ENCODE measurements at places on chromosomes 3 and 15. TPM values are rescaled to one million over a fixed set of nuclear protein-coding genes. Genes with fewer than 3 reads are reported as not detected.

GRCh38 chr3:64815195-64815631 is 127.4 kb upstream of the ADAMTS9 start:
- H3K36me3 ChIP-seq = no peaks in the 10 kb centered on the region
- H3K4me1 ChIP-seq = peaks cover 35% of the 10 kb centered on the region
- H3K4me3 ChIP-seq = no peak overlapping the region
- H3K27me3 ChIP-seq = no peaks in the 10 kb centered on the region

- H3K4me3 ChIP-seq = no peak overlapping the region
- no peak for DNase-seq
- peaks cover 41% of the 10 kb centered on the region for H3K4me1 ChIP-seq
- no peaks in the 10 kb centered on the region for H3K27me3 ChIP-seq
- H3K36me3 ChIP-seq = peaks cover 59% of the 10 kb centered on the region
- H3K27ac ChIP-seq = no peak overlapping the region
These were observed 1.8 kb upstream of the PLA2G4B start for GRCh38 chr15:41836713-41837454.

Gene NPAP1
- 0.11 TPM for polyA plus RNA-seq

DNA sequence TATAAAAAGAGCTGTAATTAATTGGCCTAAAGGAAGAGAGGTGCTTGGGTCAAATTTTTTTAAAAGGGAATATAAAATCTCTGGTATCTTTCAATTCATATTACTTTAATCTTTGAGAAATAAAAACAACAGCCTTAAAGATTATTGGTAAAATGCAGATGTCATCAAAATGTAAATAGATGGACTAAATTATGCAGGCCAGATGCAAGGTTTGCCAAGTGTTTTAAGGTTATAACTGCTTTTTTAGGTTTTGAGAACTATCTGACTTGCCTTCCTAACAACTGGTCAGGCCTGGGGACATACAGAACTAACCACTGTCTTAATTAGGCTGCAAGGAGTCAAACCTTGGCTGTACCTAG is 20.0 kb upstream of the OR5H1 start:
- H3K4me1 ChIP-seq = no peaks in the 10 kb centered on the region
- no peaks in the 10 kb centered on the region for H3K27me3 ChIP-seq
- H3K36me3 ChIP-seq = no peaks in the 10 kb centered on the region

GRCh38 chr15:70196372-70197316 is 98.9 kb upstream of the TLE3 start:
- no peaks in the 10 kb centered on the region for H3K36me3 ChIP-seq
- H3K27ac ChIP-seq = peak overlapping the region; percentile 33

DNA sequence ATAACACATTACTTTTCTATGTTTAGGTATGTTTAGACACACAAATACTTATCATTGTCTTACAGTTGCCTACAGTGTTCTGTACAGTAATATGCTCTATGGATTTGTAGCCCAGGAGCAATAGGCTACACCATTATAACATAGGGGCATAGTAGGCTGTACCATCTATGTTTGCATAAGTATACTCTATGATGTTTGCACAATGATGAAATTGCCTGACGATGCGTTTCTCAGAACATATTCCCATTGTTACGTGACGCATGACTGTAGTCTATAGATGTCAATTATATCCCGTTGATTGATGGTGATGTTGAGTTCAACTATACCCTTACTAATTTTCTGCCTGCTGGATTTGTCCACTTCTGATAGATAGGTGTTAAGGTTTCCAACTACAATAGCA is 139.4 kb upstream of the PFN2 start:
- H3K4me3 ChIP-seq = no peak overlapping the region
- no peaks in the 10 kb centered on the region for H3K36me3 ChIP-seq
- no peak overlapping the region for H3K27ac ChIP-seq
- no peak for DNase-seq

- no peaks in the 10 kb centered on the region for H3K27me3 ChIP-seq
- H3K4me3 ChIP-seq = no peak overlapping the region
- no peak for DNase-seq
- H3K27ac ChIP-seq = no peak overlapping the region
These were observed 22.8 kb downstream of the SLC12A6 start for GRCh38 chr15:34314491-34315490.

Gene AMIGO3
- polyA plus RNA-seq = 3.7 TPM

DNA sequence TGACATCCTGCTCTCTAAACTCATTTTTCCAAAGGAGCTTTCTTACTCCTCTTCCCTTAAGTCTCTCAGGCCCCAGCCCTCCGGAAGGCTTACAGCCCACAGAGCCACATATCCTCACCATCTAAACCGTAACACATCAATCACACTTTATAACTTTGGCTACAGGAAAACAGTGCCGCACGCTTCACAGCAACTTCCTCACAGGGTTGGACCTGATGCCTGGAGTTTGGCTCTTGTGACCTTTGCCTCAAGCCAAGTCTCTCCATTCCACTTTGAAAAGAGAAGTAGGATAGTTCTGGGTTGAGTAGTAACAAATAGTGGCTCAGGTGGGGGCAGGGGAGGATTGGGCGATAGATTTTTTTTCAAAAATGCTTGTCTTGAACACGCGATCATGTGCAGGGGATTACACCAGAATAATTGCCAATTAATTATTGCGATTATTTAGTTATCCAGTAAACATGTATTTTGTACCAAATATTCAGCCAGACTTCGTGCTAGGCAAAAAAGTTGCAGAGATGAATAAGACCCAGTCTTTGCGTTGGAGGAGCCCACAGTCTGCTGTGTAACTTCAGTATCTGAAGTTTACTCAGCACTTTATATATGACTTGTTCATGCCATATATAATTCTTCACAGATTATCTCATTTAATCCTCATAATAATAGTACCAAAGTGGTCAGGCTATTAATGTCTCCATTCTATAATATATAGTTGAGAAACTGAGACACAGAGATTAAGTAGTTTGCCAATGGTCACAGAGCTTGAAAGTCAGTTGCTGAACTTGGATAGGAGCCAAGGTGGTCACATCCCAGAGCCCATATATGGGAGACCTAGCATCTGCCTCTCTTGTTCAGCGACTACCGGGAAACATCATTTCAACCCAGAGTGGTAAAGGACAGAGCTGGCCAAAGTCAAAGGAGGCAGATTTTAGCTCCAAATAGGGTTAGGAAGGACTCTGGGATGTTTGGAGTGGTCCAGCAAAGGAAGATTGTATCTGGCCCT is 2.4 kb upstream of the ETV5 start:
- peaks cover 16% of the 10 kb centered on the region for H3K27me3 ChIP-seq
- H3K36me3 ChIP-seq = no peaks in the 10 kb centered on the region
- H3K4me3 ChIP-seq = no peak overlapping the region
- DNase-seq = peak; percentile 55
- no peak overlapping the region for H3K27ac ChIP-seq
- peaks cover 24% of the 10 kb centered on the region for H3K4me1 ChIP-seq

- no peaks in the 10 kb centered on the region for H3K4me1 ChIP-seq
- peak; percentile 17 for DNase-seq
- H3K27ac ChIP-seq = no peak overlapping the region
These were observed 102.6 kb downstream of the EFL1 start for GRCh38 chr15:82159922-82160321.

GRCh38 chr3:103085465-103085864 is 650.6 kb downstream of the ZPLD1 start:
- DNase-seq = no peak
- H3K4me1 ChIP-seq = no peaks in the 10 kb centered on the region
- no peaks in the 10 kb centered on the region for H3K36me3 ChIP-seq

Measured in muscle of leg (tissue), 16 donors.